ENCODE measurements at places on chromosomes 6 and 20. TPM values are rescaled to one million over a fixed set of nuclear protein-coding genes. Genes with fewer than 3 reads are reported as not detected.

Gene GSTA3
- total RNA-seq, result not detected

GRCh38 chr6:103570431-103570830 lies 1289.3 kb downstream of the HACE1 start:
- H3K36me3 ChIP-seq, result no peaks in the 10 kb centered on the region
- no peak for DNase-seq

DNA sequence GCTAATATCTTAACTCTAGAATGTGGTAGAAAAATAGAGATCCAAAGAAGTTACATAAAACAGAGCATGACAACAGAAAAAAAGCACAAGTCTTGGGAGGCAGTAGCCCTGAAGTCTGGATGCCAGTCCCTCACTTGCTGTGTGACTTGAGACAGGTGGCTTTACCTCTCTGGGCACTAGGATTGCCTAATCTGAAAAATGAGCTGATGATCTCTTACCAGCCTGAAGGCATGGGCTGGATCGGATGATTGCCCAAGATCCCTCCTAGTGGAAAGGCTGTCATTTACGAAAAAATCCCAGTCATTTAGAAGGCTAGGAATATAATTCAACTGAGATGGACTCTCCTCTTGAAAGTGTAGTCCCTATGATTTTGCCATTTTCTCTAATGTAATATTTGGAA lies 10.9 kb upstream of the GCM1 start:
- DNase-seq, result no peak
- H3K27ac ChIP-seq, result no peak overlapping the region
- H3K36me3 ChIP-seq, result no peaks in the 10 kb centered on the region
- no peaks in the 10 kb centered on the region for H3K4me1 ChIP-seq

DNA sequence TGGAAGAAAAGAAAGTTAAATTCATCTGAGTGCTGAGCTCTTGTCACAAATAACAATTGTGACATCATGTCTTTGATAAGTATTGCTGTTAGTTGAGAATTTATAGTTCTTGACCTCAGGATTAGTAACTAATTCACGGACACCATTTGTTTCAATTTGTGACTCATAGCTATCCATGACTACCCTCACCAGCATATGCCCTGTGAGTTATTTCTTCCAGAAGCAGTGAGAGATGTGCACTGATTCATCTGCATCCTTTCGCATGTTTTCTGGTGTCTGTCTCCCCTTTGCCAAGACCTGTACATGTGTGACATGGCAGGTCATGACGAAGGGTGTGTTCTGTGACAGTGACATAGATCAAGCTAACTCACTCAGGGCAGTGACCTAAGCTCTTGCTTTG lies 86.9 kb downstream of the SOBP start:
- H3K4me1 ChIP-seq, result no peaks in the 10 kb centered on the region
- H3K4me3 ChIP-seq, result no peak overlapping the region
- H3K36me3 ChIP-seq, result no peaks in the 10 kb centered on the region
- no peak for DNase-seq

- no peak for DNase-seq
- no peaks in the 10 kb centered on the region for H3K4me1 ChIP-seq
- H3K36me3 ChIP-seq, result no peaks in the 10 kb centered on the region
- H3K27ac ChIP-seq, result no peak overlapping the region
Observed at GRCh38 chr20:12744037-12744436, 264.7 kb upstream of the SPTLC3 start.

- peak overlapping the region; percentile 19 for H3K4me3 ChIP-seq
- peaks cover 11% of the 10 kb centered on the region for H3K36me3 ChIP-seq
Observed at GRCh38 chr20:47350181-47350550, 6.3 kb downstream of the ZMYND8 start.

DNA sequence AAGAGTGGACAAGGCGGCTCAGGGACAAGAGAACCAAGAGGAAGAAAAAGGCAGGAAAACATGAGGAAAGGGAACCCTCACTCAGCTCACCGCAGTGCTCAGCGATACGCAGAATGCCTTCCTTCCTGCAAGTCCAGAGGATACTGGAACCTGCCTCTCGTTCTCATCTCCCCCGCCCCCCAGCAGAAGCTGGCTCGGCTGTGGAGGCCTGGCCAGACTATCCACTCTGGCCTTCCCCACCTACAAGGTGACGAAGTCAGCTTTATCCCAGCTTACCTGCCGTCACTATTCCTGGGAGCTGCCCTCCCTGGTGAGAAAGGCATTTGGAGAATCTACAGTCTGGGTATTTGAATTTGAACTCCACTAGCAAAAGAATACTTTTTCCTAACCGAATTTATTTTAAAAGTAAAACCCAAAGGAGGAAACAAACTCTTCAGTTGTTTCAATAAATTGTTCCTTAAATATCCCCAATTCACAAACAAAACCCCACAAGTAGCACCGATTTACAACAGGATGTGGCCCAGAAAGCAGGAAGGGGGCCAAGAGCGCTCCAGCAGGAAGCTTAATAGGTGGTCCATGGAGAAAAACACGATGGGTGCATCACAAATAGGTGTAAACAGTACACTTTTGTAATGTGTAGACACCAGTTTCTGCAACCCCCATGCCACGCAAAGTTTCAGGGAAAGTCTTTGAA lies 2.1 kb upstream of the DIDO1 start:
- H3K4me1 ChIP-seq, result peaks cover 76% of the 10 kb centered on the region
- H3K36me3 ChIP-seq, result peaks cover 8% of the 10 kb centered on the region
- no peaks in the 10 kb centered on the region for H3K27me3 ChIP-seq
- no peak for DNase-seq
- peak overlapping the region; percentile 57 for H3K4me3 ChIP-seq
- H3K27ac ChIP-seq, result peak overlapping the region; percentile 98

GRCh38 chr6:16388488-16388887 lies 150.1 kb downstream of the GMPR start:
- H3K4me3 ChIP-seq, result no peak overlapping the region
- H3K36me3 ChIP-seq, result no peaks in the 10 kb centered on the region
- peaks cover 15% of the 10 kb centered on the region for H3K4me1 ChIP-seq
- no peak for DNase-seq
- no peak overlapping the region for H3K27ac ChIP-seq

DNA sequence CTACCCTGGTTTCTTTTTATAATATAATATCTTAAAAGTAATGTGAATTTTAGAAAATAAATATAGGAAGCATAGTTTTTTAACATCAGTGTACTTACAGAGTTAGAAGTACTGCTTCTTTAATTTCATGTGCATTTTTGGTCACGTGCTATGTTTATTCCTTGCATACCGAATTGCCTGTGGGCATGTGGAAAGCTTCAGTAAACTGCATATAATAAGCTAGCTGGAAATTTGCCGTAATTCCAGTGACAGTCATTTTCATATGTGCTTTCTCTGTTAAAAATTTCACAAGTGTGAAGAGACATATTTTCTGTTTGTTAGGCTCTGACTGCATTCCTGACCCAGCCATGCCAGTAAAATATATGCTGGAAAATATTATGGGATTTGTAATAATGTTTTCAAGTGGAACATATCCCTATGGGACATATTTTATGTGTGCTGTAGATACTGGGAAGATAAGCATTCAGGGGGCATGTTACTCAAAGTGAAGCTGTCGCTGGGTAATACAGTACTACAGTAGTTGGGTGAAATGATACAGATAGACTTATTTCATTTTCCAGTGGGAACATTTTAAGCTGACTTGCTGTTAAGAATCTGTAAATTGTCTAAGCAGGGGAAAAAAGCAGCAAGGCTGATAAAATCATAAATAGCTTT lies 616.7 kb downstream of the FRK start:
- H3K27me3 ChIP-seq, result no peaks in the 10 kb centered on the region
- H3K36me3 ChIP-seq, result no peaks in the 10 kb centered on the region
- no peak for DNase-seq
- H3K4me1 ChIP-seq, result no peaks in the 10 kb centered on the region
- no peak overlapping the region for H3K4me3 ChIP-seq

GRCh38 chr20:36644032-36644705 lies 1.8 kb downstream of the SLA2 start:
- no peak overlapping the region for H3K27ac ChIP-seq
- no peaks in the 10 kb centered on the region for H3K4me1 ChIP-seq
- no peak for DNase-seq
- H3K36me3 ChIP-seq, result no peaks in the 10 kb centered on the region
- H3K27me3 ChIP-seq, result no peaks in the 10 kb centered on the region

GRCh38 chr6:124753562-124754105 lies 208.6 kb upstream of the RNF217 start:
- no peaks in the 10 kb centered on the region for H3K36me3 ChIP-seq
- no peak overlapping the region for H3K4me3 ChIP-seq
- peaks cover 4% of the 10 kb centered on the region for H3K4me1 ChIP-seq

DNA sequence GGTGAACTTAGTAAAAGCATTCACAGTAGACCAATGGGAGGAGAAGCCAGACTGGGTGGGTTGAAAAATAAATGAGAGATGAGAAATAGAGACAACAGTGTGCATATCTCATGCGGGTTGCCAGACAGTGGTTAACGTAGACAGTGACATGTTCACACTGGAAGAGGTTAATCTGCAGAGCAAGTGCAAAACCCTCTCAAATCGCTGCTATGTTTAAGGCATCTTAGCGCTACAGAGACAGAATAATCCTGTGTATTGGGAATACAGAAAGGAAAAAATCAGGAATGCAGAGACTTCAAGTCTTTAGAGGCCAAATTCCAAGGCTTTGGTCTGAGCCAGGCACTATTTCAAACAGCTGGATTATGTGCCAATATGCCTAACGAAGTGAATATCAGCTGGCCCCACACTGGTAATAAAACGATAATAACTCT lies 107.1 kb downstream of the TSHZ2 start:
- H3K36me3 ChIP-seq, result no peaks in the 10 kb centered on the region
- H3K4me1 ChIP-seq, result peaks cover 46% of the 10 kb centered on the region
- DNase-seq, result no peak
- no peak overlapping the region for H3K4me3 ChIP-seq

Data from esophagus muscularis mucosa (tissue), 4 donors.